Spleen (tissue), 13 donors: ENCODE measurements at places on chromosomes 13 and 19.

DNA sequence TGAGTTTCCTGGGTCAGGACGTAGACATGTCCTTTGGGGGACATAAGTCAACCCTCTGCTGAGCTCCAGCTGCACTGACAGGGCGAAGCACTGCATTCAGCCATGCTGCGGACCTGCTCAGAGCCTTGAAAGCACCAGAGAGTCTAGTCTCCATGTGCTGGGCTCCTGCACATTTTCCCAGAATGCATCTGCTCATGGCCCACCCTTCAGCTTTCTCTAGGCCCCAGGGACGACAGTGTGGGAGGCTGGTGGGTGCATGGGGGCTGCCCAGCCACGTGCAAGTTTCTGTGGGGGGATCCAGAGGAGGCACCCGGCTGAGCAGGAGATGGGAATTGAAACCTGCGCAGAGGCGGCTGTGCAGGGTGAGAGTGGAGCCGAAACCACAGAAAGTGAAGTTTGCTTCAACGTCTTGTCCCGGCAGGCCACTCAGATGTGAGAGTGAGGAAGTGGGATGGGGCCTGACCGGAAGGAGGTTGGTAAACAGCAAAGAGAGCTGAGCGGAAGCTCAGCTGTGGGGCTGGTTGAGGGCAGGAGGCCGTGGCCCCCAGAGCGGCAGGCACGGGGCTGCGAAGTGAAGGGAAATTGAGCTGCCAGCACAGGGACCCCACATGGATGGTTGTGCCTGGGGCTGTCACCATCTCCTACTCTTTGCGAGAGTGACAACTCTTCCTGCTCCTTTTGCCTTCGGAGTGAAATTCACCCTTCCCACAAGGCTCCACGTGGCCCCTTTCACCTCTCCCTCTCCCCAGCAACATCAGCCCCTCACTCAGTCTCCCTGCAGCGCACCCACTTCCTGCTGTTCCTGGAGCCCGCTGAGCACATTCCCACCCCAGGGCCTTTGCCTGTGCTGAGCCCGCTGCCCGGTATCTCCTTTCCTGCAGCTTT lies 11.8 kb downstream of the PGLS start:
- no peaks in the 10 kb centered on the region for H3K27me3 ChIP-seq
- DNase-seq, result peak; percentile 97
- peak overlapping the region; percentile 57 for H3K4me3 ChIP-seq
- H3K4me1 ChIP-seq, result peaks cover 51% of the 10 kb centered on the region
- H3K27ac ChIP-seq, result peak overlapping the region; percentile 91

DNA sequence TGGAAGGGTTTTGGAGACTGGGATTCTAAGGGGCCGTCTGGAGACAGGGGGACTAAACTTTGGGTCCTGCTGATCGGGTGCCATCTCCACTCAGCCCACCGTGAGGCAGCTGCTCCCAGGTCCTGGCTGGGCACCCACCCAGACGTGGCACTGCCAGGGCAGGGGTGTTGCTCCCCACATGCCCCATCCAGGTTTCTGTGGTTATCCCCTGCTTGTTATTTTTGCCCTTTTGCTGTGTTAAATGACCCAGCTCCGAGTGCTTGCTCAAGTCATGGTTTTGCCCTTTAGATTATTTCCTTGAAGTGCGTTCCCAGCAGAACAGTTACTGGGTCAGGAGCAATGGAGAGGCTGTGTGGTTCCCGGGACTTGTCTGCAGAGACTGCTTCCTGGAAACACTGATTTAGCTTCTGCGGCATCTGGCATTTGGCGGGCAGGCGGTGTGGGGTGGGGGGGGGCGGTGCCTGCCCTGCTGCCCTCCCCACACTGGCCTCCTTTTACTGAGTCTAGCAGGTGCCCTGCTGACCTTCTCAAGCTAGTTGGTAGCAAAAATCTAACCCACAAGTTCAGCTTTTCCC lies 1.9 kb downstream of the RAB11B start:
- H3K36me3 ChIP-seq, result no peaks in the 10 kb centered on the region

DNA sequence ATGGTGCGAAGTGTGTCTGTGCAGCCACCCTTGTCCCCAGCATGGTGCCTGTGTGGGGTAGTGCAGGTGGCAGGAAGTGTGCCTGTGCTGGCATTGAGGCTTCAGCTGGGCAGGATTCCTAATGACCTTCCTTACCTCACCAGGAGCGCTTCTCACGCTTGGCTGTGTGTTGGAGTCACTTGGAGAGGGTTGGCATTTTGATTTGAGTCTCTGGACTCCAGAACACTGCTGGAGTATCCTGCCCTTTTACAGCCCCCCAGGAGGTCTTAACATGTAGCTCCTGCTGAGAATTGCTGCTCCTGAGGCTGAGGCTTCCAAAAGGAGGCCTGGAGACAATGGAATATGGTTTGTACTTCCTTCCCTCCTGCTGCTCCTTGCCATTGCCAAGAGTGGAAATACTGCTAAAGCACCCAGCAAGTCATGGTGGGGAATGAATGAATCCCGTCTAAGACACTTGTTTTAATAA lies 87.1 kb downstream of the ARHGEF7 start:
- no peak overlapping the region for H3K4me3 ChIP-seq
- no peak for DNase-seq
- no peaks in the 10 kb centered on the region for H3K36me3 ChIP-seq
- H3K27ac ChIP-seq, result peak overlapping the region; percentile 71

DNA sequence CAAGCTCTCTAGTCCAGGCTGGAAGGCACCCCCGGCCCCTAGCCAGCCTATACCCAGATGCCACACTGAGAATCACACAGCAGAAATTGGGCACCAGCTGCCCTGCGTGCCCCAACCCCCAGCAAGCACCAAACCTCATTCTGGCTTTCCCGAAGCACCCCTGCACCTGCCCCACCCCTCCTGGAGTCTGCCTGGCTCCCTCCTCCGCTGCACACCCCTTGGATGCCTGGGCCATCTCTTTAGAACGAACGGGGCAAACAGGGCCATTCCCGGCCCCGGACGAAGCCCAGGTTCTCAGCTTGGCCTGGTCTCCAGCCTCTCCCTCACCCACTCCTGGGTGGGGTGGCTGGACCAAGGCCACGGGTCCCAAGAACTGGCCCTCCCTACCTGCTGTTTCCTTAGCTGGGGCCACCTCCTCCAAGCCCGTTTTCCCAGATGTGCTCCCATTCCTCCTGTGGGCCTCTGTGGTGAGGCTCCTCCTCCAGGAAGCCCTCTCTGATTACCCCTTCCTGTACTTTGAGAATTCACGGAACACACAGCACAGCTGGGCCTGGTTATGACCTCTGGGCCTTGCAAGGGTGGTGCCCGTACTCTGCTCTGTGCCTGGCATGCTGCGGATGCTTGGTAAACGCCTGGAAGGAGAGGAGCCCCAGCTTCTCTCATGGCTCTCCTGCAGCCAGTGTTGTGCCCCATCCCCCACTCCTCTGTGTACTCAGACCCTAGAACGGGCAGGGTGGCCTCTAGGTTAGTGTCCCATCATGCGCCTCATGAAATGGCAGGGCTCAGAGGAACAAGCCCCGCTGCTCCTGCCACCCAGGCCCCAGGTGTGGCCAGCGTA lies 21.4 kb downstream of the CEBPG start:
- peak overlapping the region; percentile 55 for H3K27ac ChIP-seq
- H3K27me3 ChIP-seq, result no peaks in the 10 kb centered on the region
- H3K4me3 ChIP-seq, result no peak overlapping the region
